NCI-H146 (cell line): ENCODE measurements at places on chromosomes 11 and 22.

DNA sequence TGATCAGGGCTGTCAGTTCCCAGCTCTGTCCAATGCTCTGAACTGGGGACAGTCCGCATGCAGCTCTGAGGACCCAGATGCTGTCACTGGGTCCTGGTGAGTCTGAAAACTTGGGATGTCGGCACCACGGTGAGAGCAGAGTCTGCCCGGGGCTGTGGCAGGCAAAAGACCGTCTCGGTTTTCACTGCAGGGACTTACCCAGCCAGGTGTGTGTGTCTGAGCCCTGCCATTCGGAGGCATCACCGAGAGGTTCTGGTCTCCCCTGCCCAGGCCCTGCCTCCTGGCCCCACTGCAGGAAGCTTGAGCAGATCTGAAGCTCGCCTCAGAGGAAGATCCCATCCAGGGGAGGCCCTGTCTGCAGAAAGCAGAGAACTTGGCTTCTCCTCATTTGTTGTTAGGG, 5.2 kb downstream of the TP53AIP1 start:
- no peak for DNase-seq

- DNase-seq = no peak
Observed at GRCh38 chr11:30314625-30315024, 8.3 kb upstream of the ARL14EP start.

DNA sequence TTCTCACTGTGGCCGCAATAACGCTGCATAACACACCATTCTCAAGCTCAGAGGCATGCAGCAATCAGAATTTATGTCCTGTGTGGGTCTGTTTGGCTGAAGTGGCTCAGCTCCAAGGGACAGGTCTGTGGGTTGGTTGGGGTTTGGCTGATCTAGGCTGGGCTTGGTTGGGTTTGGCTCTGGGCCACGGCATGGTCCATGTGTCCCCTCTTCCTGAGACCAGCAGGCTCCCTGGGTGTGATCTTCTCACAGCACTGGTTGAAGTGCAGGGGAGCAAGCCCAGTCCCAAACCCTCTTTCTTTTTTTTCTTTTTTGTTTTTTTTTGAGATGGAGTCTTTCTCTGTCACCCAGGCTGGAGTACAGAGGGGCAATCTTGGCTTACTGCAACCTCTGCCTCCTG, 25.0 kb downstream of the SMIM38 start:
- DNase-seq = no peak

DNA sequence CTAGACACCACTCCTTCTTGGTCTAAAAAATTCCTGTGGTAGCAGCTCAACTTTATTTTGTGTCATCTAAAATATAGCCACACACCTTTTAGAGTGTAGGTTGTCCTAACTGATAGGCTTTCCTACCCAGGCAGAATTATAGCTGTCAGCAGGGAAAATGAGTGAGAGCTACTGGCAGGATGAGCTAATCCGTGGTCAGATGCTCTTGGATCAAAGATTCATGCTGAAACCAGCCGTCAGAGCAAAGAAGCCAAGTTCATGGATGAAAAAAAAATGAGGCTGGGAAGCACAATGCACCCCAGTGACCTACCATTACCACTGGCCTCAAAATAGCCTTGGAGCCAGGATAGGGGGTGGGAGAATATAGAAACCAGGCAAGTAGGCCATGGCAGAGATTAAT, 113.1 kb upstream of the BLID start:
- no peak for DNase-seq

DNA sequence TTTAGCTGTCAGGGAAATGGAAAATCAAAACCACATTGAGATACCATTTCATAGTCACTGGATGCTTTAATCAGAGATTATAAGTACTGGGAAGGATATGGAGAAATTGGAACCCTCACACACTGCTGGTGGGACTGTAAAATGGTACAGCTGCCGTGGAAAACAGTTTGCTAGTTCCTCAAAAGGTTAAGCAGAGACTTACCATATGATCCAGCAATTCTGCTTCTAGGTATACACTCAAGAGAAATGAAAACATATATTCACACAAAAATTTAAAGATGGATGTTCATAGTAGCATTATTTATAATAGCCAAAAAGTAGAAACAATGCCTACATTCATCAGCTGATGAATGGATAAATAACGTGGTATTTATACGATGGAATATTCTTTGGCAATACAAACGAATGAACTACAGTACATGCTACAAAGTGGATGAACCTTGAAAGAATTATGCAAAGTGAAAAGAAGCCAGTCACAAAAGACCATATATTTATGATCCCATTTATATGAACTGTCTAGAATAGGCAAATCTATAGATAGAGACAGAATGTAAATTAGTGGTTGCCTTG, 23.0 kb downstream of the RNF121 start:
- no peak for DNase-seq

GRCh38 chr11:72642884-72643522, 31.2 kb downstream of the PDE2A start:
- peak; percentile 49 for DNase-seq

- DNase-seq = no peak
Observed at GRCh38 chr22:35904336-35904692, 124.3 kb downstream of the RBFOX2 start.

GRCh38 chr11:61004180-61004611, 32.7 kb downstream of the CD6 start:
- DNase-seq = peak; percentile 44

GRCh38 chr11:68775951-68776388, 24.6 kb upstream of the TESMIN start:
- DNase-seq = no peak

DNA sequence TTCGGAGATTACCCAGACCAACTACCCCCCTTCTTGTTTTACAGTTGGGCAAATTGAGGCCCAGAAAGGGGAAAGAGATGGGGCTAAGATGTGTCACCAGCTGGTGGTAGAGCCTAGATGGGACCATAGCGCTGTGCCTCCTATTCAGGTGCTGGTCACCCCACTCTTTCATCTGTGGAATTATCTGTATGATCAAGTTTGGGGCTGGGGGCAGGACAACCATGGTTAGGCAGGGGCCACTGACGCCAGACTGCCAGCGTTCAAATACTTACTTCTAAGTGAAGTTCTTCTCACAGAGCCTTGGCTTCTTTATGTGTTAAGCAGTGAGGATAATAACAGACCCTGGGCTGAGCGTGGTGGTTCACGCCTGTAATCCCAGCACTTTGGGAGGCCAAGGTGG, 55.9 kb downstream of the IGLL1 start:
- DNase-seq = no peak

DNA sequence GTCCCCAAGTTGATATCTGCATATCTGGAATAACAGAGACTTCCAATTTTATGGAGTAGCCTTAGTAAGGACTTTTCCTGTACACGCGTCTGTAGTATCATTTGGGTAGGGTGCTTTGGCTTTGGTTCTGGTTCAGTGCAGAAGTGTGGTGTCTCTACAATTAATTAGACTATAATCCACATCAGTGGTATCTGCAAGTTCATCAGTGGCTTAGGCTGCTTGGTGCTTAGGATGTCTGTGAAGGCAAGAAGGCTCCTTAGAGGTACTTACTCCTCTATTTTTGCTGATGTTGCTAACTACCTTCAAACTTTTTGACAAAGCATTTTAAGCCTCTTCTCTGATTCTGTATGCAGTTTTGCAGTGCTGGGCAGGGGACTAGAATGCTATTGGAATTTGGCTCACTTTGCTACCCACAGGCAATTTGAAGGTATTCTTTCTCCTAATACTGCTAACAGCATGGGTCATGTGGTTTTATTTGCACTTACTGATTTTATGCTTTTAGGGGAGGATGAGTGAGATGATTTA, 49.4 kb downstream of the KCNQ1OT1 start:
- DNase-seq = no peak

DNA sequence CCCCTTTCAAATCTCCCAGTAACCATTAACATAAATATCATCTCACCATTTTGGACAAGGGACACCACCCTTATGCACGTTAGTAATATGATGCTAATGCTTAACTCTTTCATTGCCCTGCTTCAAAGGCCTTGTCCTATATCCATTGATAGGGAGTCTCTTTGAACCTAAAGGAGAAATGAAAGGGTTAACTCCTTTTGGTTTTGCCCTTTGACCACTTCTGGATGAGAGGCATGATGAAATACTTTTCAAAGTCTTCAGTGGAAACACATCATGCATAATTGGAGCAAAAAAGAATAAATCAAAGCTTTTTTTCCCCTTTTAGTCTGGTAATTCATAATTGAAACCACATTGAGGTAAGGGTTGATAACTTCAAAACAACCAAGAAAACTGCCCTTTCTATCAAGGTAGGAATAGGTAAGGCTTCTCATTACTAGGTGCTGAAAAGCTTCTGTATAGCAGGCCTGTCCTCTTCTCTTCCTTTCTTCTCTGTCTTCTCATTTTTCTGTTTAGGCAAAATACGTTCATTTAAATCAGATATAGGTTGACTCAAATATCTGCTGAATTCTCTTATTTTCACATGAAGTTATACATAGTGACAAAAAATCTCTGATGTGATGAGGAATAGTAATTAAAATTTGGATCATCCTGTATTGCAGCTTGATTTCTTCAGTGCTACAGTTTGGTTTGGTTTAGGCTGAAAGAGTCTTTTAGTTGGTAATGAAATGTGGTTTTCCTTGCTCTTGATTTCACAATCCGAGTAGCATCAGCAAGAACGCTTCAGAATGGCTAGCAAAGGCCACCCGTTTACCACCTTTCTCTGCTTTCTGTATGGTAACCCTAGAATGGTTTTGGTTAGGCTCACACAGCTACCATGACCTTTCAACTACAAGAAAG, 94.8 kb downstream of the EXT2 start:
- DNase-seq = no peak

DNA sequence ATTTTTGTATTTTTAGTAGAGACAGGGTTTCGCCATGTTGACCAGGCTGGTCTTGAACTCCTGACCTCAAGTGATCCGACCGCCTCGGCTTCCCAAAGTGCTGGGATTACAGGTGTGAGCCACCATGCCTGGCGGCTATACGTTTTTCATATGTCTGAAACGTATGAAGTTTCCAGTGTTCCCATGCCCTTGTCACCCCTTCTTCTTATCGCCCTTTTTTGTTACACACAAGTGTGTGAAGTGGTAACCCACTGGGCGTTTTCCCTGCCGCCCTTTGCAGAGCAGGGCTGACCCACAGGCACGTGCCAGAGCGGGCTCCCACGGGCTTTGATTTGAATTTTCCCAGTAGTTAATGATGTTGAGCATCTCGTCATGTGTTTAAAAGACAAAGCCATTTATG, 17.0 kb downstream of the PIM3 start:
- no peak for DNase-seq

DNA sequence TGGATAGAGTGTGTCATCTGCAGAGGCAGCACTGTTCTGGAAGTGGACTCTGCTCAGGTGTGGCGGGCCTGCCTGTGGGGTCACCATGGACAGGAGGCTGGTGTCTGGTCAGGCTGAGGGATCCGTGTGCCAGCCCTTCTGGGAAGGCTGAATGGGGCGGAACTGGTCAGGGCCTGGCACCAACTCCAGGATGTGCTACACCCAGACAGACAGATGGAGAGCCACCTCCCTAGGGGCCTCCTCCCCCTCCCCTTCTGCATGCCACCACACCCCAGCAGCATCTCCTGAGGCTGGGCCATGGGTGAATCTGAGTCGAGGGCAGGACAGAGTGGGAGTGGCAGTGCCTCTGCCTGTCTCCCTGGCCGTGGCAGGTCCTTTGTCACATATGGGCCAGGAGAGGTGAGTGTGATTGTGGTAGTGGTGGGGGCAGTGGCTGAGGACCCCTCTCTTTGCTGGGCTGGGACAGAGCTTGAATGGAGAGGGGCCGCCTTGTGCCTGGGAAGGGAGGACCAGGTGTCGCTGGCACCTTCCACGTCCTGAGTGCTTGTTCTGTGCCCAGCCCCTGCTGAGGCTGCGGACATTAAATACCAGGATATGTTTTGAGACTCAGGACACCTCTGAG, 29.1 kb downstream of the ST3GAL4 start:
- no peak for DNase-seq

GRCh38 chr11:103959279-103959942, 77.0 kb upstream of the DDI1 start:
- DNase-seq = no peak

DNA sequence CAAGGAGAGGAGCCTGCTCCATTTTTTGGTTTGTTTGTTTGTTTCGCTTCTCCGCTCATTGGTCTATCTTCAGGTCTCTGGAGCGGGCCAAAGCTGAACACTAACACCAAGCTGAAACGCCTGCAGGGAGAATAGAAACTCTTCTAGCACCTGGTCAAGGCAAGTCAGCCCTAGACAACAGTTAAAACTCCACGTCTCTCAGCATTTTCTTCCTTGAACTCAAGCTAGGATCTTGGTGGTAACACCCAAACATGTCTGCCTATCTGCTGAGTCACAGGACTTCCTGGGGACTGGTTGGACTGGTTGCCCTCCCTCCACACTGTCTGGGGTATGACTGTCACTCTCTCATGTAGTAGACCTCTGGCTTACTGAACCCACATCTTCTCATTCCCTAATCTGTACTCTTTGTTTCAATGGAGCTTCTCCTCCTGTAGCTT, 23.9 kb upstream of the RBFOX2 start:
- no peak for DNase-seq

- no peak for DNase-seq
Observed at GRCh38 chr11:2674658-2675131, 25.1 kb downstream of the KCNQ1OT1 start.

GRCh38 chr11:68317147-68317785, 4.9 kb downstream of the LRP5 start:
- no peak for DNase-seq

- DNase-seq = no peak
Observed at GRCh38 chr22:45228401-45228754, 12.3 kb downstream of the KIAA0930 start.

- DNase-seq = no peak
Observed at GRCh38 chr11:14373941-14374646, 15.1 kb upstream of the RRAS2 start.

DNA sequence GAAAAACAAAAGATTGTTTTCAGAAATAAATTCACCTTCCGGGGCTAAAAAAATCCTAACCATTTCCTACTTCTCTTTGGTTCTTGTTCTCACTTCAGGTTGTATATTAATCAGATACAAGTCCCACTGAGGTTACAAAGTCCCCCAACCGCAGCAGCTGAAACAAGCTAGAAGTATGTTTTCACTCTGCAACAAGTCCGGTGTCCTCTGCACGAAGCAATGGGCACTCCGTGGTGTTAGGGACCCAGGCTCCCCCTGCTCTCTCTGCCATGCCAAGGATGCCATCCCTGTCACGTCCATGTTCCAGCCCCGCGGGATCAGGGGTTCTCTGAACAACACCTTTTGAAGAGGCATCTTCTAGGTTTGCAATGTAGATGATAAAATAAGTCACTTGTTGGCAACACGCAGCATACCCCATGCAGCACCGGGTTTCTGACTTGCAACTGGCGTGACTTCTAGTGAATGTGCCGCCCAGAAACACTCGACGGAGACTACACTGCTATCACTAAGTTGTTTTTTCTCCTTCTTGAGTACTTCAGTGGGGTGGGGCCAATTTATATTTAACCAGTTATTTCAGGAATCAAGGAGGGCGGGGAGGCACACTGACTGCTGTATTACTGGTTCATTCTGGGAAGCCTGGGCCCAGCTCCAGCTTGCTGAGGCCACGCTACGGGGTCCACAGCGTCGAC, 25.4 kb upstream of the GSTP1 start:
- DNase-seq = no peak
